Aorta (tissue), 5 donors: ENCODE measurements at places on chromosomes 12 and 14. TPM values are rescaled to one million over a fixed set of nuclear protein-coding genes. Genes with fewer than 3 reads are reported as not detected.

Gene STAB2
- polyA plus RNA-seq = not detected

GRCh38 chr14:71799841-71800240 lies 132.4 kb upstream of the RGS6 start:
- no peak for DNase-seq

Gene LRP1-AS
- polyA plus RNA-seq = not detected

DNA sequence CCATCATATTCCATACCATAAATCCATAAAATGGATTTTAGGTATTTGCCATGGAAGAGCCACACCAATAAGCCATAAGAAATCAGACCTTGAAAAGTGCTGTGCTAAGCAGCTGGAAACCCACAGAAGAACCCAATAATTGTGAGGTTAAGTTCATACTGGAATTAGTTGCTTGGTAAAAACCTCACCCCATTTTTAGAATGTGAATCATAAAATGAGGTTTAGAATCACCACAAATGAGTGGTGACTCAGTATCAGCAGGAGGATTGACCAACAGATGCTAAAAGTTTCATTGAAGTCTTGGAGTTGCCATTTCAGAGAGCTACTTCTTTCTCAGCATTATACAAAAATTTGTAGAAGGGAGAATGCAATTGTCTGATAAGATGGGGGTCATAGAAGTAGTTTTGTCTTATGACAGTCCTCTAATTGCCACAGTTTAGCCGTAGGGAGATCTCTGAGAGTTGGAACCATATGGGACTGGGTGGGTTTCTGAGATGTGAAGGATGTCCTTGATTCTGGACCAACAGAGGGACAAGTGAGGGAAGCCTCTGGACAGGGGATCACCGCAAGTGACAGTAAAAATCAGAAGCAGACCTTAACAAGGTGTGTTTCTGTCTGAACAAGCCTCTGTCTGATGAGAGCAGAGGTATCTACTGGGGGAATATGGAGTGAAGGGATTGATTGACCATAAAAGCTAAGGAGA lies 1.4 kb upstream of the STON2 start:
- DNase-seq = no peak

DNA sequence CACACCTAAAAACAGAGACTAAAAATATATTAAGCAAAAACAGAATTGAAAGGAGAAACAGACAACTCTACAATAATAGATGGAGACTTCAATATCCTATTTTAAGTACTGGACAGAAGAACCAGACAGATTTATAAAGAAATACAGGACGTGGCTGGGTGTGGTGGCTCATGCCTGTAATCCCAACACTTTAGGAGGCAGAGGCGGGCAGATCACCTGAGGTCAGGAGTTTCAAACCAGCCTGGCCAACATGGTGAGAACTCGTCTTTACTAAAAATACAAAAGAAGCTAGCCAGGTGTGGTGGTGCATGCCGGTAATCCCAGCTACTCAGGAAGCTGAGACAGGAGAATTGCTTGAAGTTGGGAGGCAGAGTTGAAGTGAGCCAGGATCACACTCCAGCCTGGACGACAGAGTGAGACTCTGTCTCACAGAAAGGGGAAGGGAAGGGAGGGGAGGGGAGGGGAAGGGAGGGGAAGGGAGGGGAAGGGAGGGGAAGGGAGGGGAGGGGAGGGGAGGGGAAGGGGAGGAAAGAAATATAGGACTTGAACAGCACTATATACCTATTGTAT lies 53.0 kb downstream of the CDK17 start:
- DNase-seq = no peak

GRCh38 chr14:31837031-31837430 lies 240.1 kb upstream of the ARHGAP5 start:
- no peak for DNase-seq

DNA sequence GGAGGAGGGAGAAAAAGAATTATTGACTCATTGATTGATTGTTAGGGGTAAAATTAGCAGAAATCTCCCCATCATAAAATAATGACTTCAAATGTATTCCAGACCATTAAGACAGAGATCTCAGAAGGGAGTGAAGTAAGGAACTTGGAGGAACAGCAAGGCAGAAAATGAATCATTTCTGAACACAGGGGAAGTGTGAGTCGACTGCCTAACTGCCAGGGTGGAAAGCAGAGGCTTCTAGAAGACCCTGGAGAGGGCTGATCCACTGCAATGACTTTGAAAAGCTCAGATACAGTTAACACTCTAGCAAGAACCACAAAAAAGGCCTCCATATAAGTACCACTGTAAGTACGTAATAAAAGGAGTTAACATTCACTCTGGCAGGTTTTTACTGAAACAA lies 9.7 kb downstream of the GLTP start:
- DNase-seq = no peak

DNA sequence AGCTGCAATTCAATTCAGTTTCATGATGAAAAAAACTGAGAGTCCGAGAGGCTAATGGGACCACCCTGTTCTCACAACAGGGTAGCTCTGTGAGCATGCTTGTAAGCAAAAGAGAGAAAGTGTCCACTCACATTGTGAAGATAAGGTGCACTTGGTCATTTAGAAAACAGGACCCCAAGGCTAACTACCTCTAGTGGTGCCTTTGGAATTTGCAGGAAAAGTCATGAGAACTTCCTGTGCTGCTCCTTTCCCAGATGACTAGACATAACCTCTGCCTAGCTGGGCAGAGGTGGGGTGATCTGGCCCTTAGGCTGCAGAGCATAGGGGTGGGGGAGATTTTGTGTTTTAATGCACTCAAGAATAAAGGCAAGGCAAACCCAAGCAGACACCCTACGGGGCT lies 118.9 kb downstream of the STAB2 start:
- no peak for DNase-seq

Gene MYH6
- 0.67 TPM for polyA plus RNA-seq

Gene DEGS2
- 3.0 TPM for polyA plus RNA-seq

GRCh38 chr14:66395300-66395699 lies 90.9 kb upstream of the CCDC196 start:
- DNase-seq = no peak

Gene KRT6C
- polyA plus RNA-seq = 0.25 TPM

GRCh38 chr12:29448157-29448556 lies 49.3 kb downstream of the OVCH1 start:
- DNase-seq = no peak

- no peak for DNase-seq
Observed at GRCh38 chr12:119432949-119433348, 98.4 kb downstream of the CCDC60 start.

Gene SLC5A8
- polyA plus RNA-seq = not detected

DNA sequence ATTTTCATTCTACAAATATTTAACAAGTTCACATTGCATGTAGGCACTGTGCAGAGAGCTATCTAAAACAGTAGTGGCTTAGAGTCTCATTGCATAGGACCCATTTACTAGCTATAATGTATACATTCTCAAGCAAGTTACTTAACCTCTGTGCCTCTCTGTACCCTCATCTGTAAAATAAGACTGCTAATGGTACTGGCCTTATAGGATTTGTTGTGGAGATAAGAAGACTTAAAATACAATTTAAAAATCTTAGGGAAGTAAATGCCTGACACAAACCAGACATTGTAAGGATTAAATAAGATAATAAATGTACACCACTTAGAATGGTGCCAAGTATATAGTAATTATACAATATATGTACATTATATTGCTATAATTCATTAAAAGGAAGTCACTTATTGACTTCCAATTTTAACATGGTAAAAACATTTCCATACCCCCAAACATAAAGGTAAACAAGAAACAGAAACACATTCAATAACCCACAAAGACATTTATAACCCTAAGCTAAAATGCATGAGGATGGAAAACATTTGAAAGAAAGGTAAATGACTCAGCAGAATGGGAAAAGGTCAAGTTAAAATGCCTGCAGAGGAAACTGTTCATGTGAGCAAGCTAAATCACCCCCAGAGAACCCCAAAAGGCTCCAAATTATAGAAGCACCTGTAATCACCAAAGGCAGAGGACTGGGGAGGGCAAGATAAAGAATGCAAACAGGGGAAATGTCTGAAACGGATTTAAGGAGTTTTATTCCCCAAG lies 30.8 kb downstream of the RPS6KA5 start:
- DNase-seq = no peak

GRCh38 chr12:52956987-52957386 lies 8.1 kb downstream of the KRT18 start:
- DNase-seq = no peak

GRCh38 chr12:114248527-114248926 lies 157.4 kb downstream of the TBX5 start:
- DNase-seq = no peak
